Kidney tubule cell (primary cell): ENCODE measurements at places on chromosomes 13 and 19.

DNA sequence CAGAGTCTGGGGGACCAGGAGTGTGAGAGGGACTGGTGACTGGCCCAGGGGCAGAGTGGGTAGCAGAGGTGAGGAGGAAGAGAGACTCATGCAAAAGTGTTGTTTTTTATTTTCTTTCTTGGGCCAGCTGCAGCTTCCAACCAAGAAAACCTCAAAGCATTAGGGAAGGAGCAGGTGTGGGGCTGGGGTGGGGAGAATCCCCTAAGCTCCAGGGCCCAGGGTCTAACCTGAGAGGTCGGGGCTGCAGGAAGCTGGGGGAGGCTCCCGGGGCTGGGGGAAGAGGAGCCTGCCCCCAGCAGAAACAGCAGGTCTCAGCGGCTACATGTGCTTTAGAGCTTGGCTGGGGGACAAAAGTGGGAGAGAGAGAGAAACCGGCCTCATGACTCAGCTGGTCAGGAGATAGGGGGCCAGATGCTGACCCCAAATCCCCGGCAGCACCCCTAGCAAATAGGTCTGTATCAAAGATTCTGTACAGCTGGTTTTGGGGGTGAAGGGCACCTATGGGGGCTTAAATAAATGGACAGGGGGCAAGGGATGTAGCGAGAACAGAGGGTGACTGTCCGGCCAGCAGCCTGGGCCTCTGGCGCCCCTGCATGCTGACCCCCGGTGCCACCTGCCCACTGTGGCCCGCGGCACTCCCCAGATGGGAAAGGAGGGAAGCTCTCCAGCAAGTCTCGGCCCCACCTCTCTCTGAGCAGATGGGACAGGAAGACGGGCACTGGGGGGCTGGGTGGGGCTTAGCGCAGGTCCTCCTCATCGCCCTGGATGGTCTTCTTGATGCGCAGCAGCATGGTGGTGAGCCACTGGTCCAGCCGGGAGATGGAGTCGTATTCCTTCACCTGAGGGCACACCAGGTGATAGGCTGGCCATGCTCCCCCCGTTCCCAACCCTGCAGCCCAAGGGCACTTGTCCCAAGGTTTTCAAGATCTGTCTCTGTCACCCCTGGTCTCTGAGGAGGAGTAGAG is 3.8 kb upstream of the KPTN start:
- DNase-seq = no peak

DNA sequence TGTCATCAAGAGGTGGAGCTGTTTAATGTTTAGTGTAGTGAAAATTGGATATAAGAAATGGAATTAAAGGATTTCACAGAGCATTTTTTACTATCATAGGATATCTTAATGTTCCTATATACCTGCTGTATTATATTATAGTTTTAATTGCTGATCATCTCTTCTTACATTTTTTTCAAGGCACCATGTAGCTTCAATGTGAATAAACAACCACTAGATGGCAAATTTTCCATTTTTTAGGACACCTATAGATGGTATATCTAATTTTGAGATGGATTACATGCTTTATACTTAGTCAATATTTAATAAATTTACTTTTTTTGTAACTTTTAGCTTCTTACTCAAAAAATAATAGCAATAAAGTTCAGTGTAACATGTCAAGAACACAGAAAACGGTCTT is 9.0 kb upstream of the ATXN8OS start:
- DNase-seq = peak; percentile 16

DNA sequence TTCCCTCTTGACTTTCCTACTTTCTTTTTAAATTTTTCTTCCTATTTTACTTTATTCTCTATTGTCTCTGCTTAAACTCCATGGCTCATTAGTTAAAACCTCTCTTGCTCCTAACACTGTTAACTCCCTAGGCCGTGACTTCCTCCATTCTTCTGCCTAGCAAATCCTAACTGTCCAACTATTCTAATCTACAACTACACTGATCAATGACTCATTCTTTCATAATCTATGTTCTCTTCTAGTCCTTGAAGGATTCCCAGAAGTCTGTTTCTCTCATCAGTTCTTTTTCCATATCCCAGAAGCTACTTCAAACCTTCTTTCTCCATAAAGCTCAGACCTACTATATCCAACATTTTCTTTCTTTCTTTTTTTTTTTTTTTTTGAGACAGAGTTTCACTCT is 66.9 kb downstream of the MICU2 start:
- no peak for DNase-seq

GRCh38 chr19:18607226-18608101 is 865 bp upstream of the CRLF1 start:
- no peak for DNase-seq

DNA sequence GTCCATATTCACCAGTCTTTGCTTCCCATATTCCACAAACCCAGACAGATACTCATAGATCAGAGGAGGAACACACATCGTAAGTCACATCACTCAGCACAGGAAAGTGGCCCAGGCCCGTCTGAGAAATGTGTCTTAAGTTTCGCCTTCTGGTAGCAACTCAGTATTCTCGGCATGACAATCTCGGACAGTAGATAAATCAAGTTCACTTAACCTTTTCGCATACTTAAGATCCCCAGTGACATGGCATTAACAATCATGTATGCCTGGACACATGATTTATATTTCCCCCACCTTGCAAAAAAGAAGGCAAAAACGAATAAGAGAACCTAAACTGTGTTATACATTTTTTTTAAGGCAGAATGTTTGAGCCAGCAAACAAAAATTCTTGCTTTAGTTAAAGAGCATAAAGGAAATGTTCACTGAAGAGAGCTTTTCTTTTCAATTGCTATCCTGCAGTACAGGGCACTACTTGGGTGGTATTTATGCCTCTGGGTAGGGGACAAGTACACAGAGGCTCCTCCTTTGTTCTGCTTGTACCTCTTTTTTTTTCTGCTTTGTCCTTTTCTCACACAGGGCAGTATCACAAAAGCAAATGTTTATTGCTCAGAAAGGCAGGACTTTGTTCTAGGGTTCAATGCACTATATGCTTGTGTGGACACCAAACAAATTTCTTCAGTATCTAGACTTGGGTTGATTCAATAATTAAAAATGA is 360.6 kb downstream of the TDRD3 start:
- no peak for DNase-seq

GRCh38 chr13:32232263-32232662 is 82.9 kb downstream of the ZAR1L start:
- DNase-seq = no peak

DNA sequence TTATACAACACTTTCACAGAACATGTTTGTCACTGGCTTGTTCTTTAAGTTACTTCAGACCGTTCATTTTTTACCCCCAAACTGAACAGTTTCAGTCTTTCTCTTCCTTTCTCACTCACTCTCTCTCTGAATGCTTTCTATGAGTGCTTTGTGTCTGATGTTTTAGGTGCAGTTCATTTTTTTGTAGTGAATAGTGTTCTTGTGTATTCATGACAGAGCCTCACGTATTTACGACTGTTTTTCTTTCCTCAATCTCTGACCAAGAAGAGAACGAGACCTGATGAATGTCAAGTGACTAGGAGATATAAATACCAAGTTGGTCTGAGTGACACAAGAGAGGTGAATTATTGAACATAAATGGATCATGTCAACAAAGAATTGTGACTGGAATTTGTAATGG is 1525.0 kb upstream of the MIR17HG start:
- no peak for DNase-seq

DNA sequence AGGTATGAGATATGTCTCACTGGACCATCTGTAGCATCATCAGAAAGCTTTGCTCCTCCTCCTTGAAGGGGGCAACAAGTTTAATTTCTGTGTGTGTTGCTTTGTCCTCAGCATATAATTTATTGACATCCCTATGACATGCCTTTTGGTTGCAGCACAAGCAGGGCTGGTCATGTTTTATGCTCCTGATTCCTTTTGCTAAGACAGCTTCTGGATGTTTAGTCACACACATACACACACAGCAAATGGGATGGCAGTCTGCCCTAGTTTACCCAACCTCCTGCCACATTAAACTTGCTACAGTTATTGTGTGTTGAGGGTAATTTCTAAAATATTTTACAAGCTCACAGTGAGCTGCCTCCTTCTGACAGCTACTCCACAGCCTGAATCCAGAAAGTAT is 217.9 kb upstream of the RXFP2 start:
- DNase-seq = no peak

- no peak for DNase-seq
Measured at GRCh38 chr19:30439310-30439709, 67.1 kb downstream of the ZNF536 start.

DNA sequence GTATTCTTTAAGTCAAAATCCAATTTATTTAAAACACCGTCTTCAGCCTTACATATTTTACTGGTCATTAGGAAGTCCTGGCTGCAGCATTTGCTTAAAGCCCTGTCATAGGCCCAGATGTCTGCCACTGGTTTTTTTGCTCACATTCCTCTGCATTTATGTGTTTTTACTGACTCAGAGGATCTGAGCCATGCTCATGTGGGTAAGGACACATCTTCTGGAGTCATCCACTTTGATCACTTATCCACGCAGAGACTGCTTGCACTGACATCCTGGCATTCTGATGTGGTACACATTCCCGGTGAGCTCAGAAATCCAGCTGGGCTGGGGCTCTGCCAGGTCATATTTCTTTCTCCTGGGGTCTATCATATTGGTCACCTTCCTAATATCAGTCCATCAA is 531.7 kb upstream of the ARGLU1 start:
- peak; percentile 86 for DNase-seq

GRCh38 chr19:5086725-5087439 is 118.0 kb downstream of the KDM4B start:
- DNase-seq = no peak
